ENCODE measurements at places on chromosomes 2 and 18.

GRCh38 chr2:14072338-14072737 is 560.2 kb upstream of the LRATD1 start:
- no peak for DNase-seq

DNA sequence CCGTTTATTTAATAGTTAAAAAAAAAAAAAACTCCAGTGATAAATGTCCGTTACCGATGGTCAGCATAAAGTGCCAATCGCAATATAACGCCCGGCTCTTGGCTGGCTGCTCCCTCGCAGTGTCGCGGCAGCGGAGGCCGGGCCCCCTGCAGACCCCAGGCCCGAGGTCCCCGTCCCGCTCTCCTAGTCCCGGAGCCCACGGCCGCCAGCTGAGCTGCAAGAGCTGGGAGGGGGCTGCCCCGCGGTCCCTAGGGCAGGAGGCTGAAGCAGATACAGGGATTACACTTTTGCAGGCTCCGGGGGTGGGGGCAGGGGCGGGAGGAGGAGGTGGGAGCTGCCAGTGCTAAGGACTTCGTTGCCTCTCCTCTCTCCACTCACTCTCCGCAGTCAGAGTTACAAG is 6.9 kb downstream of the OSR1 start:
- no peak for DNase-seq

DNA sequence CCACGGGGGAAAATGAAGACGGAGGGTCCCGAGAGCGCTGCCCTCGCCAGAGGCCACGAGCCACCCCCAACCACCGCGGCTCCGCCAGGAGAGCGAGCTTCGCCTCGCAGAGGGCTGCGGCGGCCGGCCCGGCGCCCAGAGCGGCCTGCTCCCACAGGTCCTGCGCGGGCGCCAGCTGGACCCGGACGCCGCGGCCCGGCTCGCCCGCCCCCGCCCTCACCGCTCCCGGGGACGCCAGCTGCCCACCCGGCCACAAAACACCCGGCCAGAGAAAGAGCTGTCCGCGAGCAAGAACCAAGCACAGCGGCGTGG is 709 bp downstream of the PTPN2 start:
- DNase-seq = no peak

GRCh38 chr2:88085099-88085498 is 17.5 kb downstream of the SMYD1 start:
- no peak for DNase-seq

- no peak for DNase-seq
Observed at GRCh38 chr2:29603341-29603740, 318.0 kb downstream of the ALK start.
